ENCODE measurements at places on chromosomes 2 and 18.

DNA sequence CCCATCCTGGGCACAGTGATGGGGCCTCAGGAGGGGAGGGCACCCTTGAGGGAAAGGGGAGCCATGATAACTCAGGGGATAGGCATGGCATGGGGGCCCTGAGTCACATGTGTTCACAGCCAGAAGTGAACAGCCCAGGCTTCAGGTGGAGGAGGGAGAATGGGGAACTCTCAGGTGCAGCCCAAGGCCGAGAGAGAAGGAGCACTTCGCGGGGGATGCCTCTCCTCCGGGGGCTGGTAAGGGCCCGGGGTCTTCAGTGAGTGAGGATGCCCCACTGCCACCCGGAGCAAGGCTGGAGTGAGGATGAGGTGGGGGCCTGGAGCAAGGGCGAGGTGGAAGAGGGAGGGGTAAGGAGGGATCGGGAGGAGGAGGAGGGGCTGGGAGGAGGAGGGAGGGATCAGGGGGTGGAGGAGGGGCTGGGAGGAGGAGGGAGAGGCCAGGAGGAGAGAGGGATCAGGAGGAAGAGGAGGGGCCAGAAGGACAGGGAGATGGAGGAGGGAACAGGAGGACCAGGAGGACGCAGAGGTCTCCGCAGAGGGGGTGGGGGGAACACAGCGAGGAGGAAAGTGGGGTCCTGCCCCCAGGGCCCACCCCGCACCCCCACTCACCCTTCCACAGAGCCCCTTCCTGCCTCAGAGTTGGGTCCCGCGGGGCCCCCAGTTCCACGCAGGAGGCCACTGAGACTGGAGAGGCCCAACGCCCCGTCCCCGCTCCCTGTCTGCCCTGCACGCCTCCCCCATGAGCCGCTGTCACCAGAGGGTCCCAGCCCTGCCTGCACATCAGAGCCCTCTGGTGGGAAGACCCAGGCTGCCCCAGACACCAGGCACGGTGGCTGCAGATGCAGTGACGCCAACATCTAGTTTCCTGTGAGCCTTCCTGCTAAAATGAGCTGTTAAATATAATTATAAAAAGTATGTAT, 42.8 kb downstream of the RAMP1 start:
- no peak for DNase-seq

DNA sequence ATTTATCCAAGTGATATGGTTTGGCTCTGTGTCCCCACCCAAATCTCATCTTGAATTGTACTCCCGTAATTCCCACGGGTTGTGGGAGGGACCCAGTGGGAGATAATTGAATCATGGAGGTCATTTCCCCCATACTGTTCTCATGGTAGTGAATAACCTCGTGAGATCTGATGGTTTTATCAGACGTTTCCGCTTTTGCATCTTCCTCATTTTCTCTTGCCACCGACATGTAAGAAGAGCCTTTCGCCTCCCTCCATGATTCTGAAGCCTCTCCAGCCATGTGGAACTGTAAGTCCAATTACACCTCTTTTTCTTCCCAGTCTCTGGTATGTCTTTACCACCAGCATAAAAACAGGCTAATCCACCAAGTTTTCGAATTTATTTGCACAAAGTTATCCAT, 20.3 kb upstream of the CHST10 start:
- no peak for DNase-seq

- DNase-seq = no peak
Observed at GRCh38 chr2:29733965-29734364, 187.4 kb downstream of the ALK start.

DNA sequence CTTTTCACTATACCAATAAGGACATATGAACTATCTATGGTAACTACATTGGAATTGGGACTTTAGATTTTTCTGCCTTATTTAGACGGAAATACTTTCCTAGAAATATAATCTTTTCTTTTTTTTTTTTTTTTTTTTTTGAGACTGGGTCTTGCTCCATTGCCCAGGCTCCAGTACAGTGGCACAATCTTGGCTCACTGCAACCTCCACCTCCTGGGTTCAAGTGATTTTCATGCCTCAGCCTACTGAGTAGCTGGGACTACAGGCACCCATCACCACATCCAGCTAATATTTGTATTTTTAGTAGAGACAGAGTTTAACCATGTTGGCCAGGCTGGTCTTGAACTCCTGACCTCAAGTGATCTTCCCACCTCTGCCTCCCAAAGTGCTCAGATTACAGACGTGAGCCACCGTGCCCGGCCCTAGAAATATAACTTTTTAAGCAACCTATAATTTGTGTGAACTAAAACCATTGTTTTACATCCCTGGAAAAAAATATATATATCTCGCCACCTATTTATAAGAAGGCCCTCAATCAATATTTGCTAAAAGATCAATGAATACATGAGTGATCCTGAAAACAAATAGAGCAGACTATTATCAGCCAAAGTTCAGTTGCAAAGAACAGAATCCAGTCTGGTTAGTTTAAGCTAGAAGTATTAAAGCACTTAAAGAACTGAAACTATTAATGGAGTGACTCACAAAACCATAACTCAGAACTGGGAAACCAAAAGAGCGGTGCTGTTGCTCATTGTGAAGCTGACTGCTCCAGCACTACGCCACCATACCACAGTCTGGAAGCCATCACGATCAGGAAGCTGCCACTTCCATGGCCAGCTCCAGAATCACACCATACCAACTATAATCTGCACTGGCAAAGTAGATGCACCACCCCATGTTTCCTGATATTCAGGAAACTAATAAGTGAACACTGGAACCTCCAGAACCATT, 8.4 kb upstream of the HNRNPLL start:
- no peak for DNase-seq

GRCh38 chr18:32213693-32214092, 23.9 kb downstream of the MEP1B start:
- DNase-seq = no peak

GRCh38 chr18:55105873-55106272, 146.6 kb upstream of the CCDC68 start:
- DNase-seq = no peak

DNA sequence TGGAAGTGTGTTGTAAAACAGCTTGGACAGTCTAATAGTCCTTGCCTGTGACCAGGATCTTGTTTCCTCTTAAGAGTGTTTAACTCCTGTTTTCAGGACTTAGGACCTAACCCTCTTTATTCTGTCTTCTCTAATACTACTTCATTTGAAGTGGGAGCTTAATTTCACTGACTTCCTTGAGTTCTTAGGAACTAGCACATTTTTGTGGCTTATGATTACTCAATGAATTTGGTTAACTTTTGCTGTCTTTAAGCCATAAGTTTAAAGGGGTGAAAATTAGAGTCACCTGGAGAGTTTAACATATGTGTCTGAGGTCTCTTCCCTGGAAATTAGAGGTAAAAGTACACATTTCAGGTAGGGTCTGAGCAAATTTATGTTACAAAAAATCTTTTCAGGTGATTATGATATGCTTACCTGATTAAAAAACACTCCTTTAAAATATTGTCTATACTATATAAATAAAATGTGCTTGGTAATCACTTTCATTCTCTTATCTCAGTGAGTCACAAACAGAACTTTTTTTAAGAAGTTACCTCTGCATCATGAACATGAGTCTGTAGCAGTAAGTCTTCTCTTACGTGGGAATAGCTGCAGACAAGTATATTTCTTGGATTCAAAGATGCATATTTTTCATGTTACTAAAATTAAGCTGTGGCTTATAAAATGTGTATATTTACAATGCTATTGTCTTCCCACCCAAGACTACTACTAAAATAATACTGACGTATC, 52.7 kb downstream of the ATP9B start:
- DNase-seq = no peak

GRCh38 chr2:222813177-222813843, 47.5 kb upstream of the ACSL3 start:
- DNase-seq = no peak

GRCh38 chr2:42566025-42566424, 2.4 kb upstream of the MTA3 start:
- no peak for DNase-seq

DNA sequence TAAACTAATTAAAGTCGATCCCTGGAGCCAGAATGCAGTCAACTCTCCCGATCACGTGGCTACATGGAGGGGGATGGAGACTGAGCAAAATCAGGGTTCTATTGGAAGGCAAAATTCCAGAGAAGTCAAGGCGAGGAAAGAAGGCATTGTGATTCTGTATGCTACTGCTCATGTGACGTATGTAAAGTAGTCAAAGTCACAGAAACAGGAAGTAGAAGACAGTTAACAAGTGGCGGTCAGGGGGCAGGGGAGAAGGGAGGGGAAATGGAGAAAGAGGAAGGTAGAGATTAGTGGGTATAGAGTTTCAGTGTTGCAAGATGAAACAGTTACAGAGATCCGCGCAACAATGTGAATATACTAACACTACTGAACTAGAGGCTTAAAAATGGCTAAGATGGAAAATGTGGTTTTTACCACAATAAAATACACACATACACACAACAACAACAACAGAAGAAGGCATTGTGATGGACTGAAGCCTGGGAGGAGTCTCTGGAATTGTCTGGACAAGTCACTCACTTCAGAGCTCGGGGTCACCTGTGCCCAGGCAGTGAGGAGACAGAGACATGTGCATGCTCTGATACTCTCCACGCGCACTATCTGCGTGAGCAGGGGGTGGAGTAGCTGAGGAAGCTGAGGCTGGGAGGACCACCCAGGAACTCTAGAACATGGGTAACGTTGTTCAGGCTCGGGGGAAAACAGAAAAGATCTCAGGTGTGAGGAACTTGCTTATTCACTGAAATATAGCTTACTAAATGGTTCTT, 89.9 kb upstream of the CDCA7 start:
- DNase-seq = no peak

DNA sequence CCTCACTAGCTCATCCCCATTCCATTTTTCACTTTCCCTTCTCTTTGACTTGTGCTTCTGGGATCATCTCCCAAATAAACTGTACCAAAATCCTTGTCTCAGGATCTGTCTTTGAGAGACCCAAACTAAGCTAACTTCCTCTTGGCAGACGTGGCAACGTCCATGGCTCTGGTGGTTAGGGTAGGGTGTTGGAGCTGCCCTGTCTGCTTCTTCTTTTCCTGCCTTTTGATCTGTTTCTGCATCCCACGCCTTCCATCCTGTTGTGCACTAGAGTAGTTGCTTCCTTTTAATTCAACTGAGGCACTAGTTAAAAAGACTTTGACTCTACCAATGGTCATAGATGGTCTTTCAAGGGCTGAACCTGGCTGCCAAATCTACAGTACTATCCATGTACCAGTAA, 5.5 kb upstream of the MAP4K4 start:
- no peak for DNase-seq

GRCh38 chr2:106117347-106117746, 76.8 kb downstream of the UXS1 start:
- DNase-seq = no peak

GRCh38 chr2:99637159-99637697, 147.4 kb upstream of the REV1 start:
- no peak for DNase-seq

- DNase-seq = no peak
Observed at GRCh38 chr2:47058003-47058931, 96.8 kb downstream of the STPG4 start.

DNA sequence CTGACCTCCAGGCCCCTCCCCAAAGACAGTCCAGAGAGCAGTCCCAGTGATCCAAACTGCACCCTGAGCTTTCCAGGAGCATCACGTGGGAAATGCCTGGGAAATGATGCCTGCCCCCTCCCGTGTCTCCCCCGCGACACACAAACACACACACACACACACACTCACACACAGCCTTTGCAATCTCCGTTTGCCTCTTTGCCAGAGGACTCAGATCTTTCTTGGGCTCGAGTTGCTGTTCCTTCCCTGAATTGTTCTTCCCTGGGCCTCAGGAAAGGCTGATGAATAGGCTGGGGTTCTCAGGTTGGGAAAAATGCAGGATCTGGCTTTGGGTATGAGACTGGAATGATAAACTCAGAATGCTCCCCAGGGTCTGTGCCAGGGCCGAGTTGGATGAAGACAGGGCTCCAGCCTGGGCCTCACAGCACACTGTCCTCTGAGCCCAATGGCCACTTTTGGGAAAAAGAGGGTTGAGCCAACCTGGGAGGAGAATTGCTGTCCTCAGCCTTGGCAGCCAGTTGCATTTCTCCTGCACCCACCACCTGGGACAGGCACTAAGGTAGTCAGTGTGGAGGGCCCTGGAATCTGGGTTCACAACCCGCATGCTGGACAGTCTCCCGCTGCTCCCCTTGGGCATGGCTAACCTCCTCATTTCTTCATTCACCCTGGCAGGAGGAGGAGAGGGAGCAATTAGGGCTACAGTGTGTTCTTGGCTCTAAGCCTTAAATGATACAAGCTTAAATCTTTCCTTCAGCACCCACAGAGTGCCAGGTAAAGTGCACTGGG, 43.9 kb upstream of the ATP6V1B1 start:
- no peak for DNase-seq

All from NCI-H748 treated with DMSO at 0.1 percent for 48 hours (cell line).